ENCODE measurements at places on chromosomes 4 and X. TPM values are rescaled to one million over a fixed set of nuclear protein-coding genes. Genes with fewer than 3 reads are reported as not detected.

DNA sequence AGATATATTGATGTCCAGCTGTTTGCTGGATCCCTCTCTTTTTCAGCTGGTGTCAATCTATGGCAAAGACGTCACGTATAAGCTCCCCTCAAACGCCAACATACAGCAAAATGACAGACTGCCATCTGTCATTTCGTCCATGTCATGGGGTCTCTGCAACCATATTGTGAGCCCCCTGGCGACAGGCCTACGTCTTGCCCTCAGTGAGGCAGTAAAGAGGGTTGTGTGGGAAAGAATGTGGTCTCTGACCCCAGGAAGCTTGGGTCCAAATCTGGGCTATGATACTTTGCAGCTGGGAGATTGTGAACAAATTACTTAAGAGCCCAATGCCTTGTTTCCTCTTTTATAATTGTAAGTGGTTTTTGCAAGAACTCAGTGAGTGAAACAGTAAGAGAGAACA is 7.4 kb downstream of the SUPT20HL2 start:
- DNase-seq, result no peak

DNA sequence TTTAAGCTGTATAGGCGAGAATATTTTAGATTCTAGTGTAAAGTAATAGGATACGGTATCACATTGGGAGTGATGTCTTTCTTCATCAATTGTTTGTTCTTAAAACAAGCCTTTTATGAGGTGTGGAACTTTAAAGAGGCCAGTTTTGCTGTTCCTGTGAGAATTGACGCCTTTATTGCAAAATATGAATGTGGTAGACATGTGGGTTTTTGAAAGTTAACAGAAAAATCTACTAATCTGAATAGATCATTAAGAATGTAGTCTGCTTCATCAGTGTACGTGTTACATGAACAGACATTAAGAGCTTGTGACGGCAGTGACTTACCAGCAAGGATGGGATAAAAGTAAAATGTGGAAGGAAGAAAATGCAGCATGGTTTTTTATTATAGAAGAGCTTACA is 63.8 kb downstream of the STOX2 start:
- DNase-seq, result no peak

GRCh38 chr4:98482503-98482846 is 175.9 kb downstream of the TSPAN5 start:
- no peak for DNase-seq

DNA sequence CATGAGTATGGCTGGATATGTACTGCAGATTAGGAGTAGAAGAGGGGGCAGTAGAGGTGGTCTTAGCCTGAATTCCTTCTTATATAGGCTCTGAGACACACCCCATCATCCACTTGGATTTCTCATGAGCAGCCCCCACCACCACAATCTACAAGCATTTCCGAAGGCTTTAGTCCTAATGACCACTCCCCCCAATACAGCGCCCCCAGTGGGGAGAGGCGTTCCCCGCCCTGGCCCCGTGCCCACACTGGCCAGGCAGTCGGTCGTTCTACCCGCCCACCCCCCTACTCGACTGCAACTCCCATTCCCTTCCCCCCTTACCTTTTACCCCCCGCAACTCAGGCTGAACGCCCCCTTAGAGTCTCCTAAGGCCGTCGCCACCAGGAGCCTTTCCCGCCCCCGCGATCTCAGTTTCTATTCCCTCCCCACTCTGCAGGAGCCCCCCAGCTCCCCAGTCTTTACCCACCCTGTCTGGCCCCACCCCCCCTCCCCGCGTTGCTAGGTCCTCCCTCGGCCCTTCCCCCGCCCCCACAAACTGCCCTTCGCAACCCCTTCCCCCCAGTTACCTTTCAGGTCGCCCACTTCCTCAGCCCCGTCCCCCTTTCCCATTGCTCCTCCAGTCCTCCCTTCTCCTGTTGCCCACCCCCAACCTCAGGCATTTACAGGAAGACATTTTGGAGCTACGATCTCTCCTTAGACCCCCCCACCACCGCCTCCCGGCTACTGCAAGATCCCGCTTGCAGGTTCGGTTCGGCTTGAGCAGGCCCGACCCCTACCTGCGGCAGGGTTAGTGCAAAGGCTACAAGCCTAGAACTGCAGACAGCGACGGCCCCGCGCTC is 468 bp downstream of the ZMYM3 start:
- no peak for DNase-seq

DNA sequence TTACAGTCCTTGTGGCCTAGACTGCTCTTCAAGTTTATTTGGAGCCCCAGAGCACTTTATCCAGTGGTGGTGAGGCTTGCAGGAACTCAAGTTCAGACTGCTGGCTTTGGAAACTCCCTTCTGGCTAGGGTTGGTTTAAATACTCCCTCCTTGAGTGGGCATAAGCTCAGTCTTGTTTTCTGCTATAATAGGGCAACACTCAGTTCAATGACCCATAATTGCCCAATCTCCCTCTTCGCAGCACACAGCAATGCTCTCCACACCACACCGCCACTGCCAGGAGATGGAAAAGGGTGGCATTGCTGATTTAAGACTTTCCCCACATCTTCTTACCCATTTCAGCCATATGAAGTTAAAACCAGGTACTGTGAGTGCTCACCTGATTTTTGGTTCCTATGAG is 27.9 kb upstream of the USP38 start:
- no peak for DNase-seq

Gene PCDH10
- total RNA-seq, result 0.94 TPM
